ENCODE measurements at places on chromosomes 3 and 15.

DNA sequence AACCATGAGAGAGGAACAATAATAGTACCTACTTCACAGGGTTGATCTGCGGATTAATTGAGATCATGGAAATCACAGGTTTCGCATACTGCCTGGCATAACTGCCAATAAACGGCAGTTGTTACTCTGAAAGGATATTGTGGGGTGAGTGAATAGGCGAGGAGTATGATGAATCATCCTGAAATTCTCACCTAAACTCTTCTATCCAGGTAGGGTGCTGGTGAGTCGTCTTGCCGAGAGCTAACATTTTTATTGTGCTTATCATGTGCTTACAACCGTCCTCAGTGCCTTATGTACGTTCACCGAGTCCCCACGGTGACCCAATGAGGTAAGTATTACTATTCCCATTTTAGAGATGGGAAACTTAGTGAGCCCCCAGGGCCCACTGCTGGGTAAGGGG, 52.4 kb upstream of the SRGAP3 start:
- DNase-seq = no peak

- no peak for DNase-seq
Measured at GRCh38 chr15:72764656-72765055, 18.9 kb downstream of the ADPGK start.

DNA sequence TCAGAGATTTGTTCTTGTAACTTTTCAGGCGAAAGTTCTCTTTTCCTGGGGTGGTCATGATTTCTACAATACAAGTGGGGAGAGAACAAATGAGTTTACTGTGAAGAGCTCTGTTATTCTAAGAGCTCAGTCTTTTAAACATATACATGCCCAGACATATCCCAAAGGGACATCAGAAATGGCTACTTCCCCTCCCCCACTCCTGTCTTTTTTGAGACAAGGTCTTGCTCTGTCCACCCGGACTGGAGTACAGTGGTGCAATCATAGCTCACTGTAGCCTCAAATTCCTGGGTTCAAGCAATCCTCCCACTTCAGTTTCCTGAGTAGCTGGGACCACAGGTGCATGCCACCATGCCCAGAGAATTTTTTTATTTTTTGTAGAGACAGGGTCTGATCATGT, 18.2 kb downstream of the KPNA1 start:
- no peak for DNase-seq

DNA sequence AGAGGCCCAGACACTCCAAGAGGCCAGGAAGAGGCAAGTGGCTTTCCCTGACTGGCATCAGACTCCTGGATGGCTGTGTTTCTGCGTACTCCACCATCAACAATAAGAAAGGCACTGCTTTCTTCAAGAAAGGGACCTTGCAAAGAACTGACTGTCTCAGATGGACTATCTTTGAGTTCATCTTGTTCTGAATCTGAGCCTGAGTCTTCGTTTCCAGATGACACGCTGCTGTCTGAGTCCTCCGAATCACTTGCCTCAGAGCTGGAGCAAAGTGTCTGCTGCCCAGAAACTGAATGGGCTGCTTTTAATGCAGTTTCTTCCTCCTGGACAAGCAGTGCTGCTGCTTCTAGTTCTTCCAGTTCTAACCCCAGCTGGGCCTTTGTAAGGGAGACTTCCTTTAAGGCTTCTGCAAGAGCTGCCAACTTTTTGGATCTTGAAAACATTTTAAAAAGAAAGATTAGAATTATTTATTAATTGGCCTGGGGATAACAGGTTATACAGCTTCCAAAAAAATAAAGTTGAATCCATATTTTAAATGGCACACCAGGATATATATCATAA, 97.8 kb downstream of the SHQ1 start:
- DNase-seq = no peak

GRCh38 chr3:160400030-160400701, 716 bp downstream of the SMC4 start:
- no peak for DNase-seq

DNA sequence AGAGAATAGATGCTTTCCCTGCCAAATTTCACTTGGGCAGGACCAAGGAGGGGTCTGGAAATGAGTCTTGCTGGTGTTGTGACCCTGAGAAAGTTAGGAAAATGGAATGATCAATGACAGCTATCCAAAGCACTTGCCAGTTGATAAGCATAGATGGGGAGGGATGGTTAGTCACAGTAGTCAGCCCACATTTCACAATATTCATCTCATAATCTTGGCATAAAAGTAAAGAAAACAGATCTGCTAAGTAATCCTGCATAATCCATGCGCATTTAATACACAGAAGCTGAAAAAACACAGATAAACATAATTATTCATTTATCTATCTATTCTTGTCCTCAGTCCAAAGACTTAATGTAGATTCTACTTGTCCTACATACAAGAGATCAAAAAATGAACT, 184.1 kb downstream of the ZIC4 start:
- DNase-seq = no peak

- DNase-seq = no peak
Measured at GRCh38 chr3:111299192-111299615, 227.6 kb downstream of the NECTIN3 start.

- DNase-seq = no peak
Measured at GRCh38 chr3:49434731-49435130, 5.6 kb upstream of the NICN1 start.

- no peak for DNase-seq
Measured at GRCh38 chr3:196712514-196713413, 587 bp downstream of the PIGX start.

GRCh38 chr3:150014782-150015181, 44.1 kb upstream of the PFN2 start:
- DNase-seq = no peak

DNA sequence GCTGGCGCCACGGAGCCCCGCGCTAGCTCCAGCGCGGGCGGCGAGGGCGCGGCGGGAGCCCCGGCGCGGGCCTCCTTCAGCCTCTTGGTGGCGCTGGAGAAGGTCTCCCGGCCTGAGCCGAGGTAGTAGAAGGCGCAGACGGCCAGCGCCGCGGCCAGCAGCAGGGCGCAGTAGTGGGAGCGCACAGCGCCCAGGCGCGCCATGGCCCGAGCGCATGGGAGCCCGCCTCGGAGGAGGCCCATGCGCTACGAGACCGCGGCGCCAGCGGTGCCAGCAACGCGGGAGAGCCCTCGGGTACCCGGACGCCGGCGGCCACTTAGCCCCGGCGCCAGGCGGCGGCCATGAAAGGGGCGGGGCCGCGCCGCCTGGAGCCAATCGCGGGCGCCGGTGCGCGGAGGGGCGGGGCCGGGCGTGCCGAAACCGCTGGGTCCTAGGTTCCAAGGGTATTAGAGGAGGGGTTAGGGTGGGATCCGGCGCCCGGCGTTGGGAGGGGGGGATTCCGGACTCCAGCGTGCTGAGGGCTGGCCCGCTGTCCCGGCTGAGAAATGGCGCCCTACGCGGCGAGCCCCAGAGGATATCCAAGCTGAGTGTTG, at the start of gene XXYLT1:
TSS of gene XXYLT1 (minus strand) at position 343 of the 593 bp plus-strand sequence. CDS start at position 242, 101 bp downstream.
- peak; percentile 90 for DNase-seq

- no peak for DNase-seq
Measured at GRCh38 chr15:66065325-66065724, 188.2 kb downstream of the MEGF11 start.

GRCh38 chr3:69240651-69241568, 118.5 kb upstream of the LMOD3 start:
- no peak for DNase-seq

DNA sequence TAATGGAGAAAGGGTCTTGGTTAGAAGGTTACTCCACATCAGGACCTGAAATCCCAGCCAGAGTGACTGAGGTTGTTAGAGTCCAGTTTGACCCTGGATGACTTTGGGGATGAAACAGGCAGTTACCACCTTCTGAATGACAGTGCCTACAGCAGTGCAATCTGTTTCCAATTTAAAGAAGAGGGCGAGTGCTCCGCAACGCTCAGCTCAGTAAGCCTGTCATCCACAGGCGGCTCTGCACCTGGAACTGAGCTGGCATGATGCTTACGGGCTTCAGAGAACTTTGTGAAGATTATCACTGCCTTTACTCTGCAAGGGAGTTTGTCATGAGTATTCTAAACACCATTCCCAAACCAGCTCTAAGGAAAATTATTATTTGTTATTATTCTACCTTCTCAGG, 127.7 kb upstream of the SLC24A5 start:
- DNase-seq = no peak

GRCh38 chr3:43960448-43960840, 269.7 kb downstream of the ABHD5 start:
- no peak for DNase-seq

- DNase-seq = no peak
Measured at GRCh38 chr3:23945663-23945912, 502 bp downstream of the NR1D2 start.

DNA sequence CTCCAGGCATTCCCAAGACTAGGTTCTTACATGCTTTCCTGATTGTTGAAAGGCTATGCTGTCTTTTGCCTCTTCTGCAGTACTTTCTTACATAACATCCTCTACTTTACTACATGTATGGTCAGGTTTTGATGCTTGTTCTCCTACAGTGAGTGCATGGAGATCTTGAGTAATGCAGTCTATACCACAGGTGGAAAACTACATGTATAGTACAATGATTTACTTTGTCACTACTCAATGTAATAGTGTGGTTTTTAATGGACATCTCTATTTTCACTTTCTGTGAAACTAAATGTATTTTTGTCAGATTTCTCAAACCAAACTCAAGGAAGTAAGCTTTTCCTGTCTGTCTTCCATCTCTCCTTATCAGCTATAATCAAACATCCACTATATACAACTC, 657.0 kb downstream of the TUSC7 start:
- DNase-seq = no peak

- DNase-seq = peak; percentile 57
Measured at GRCh38 chr15:46278062-46278461, 643.2 kb downstream of the SQOR start.

GRCh38 chr15:66234798-66235197, 18.8 kb downstream of the MEGF11 start:
- DNase-seq = no peak

All from NCI-H1694 (cell line).